ENCODE measurements at places on chromosomes 16 and 17. TPM values are rescaled to one million over a fixed set of nuclear protein-coding genes. Genes with fewer than 3 reads are reported as not detected.

The TLCD3A gene
- total RNA-seq: 15.3 TPM

The SLC5A11 gene
- total RNA-seq: not detected

The SLC12A4 gene
- total RNA-seq: 23.6 TPM

The VMO1 gene
- 1.3 TPM for total RNA-seq

The SMPD3 gene
- total RNA-seq: not detected

The TBC1D3H gene
- not detected for total RNA-seq

The KRTAP17-1 gene
- not detected for total RNA-seq

DNA sequence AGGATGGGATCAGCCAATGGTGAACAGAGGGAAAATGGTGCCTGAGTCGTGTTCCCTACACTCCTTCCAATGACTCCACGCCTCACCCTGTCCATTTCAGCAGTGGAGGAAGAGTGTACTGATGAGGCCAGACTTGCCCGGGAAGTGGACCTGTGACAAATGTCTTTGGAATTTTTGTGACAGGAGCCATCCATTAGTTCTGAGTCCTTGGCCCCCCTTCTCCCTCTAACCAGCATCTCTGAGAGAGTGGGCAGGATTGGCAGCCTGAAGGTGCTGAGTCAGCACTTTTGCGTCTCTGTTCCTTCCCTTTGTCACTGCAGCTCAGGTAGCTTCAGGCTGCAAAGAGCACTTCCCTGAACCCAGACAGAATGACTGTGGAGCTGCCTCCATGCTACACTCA, 30.8 kb downstream of the BEAN1 start:
- DNase-seq: peak; percentile 44

- DNase-seq: no peak
These were observed 210.5 kb upstream of the C16orf82 start for GRCh38 chr16:26856271-26856670.

DNA sequence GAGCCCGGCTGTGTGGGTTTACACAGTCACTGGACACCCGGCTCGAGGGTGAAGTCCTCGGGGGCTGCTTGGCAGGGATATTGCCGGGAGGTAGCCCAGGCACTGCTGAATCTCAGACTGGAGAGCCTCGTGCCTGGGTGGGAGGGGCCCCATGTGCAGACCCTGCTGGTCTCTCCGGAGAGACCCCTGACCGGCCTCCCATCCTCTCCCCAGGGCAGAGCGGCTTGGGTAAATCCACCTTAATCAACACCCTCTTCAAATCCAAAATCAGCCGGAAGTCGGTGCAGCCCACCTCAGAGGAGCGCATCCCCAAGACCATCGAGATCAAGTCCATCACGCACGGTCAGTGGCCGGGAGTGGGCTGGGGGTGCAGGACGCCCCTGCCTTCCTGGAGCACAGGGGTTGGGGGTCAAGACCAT, 346.5 kb downstream of the SEC14L1 start:
- no peak for DNase-seq

DNA sequence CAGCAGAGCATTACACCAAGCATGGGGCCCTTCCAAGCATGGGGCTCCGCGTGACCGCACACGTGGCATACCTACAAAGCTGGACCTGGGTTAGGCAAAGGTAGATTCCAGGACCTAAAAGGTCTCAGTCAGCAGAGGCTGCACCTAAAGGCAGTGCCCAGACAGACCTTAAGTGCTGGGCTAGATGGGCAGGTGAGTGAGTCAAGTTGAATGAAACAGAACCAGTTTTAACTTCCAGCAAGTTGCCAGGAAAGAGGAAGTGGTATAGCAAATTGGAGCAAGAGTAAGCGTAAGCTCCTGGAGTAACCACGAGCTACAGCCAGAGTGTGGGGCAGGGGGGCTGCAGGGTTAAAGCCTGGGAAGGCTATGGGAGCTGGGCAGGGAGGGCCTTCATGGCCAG, 49.5 kb downstream of the SRCIN1 start:
- no peak for DNase-seq

GRCh38 chr16:751152-752006, 9.2 kb upstream of the MSLN start:
- DNase-seq: no peak

DNA sequence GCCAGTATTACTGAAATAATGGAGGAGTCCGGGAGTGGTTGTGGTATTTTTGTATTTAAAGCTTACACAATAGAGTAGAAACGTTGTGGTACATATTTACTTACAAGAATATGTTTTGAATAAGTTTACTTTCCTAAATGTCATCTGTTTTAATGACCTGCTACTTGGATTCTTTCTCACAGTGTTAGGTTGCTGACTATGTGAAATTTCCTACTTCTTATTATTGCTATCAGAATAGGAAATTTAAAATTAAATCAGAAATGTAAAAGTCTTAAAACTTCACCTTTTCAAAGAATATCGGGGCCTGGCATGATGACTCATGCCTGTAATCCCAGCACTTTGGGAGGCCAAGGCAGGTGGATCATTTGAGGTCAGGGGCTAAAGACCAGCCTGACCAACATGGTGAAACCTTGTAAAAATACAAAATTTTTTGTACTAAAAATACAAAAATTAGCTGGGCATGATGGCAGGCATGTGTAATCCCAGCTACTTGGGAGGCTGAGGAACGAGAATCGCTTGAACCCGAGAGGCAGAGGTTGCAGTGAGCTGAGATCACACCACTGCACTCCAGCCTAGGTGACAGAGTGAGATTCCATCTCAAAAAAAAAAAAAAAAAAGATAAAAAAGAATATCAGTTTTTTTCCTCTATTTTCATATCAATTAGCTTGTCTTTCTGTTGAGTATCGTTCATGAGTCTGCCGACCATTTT, 77.8 kb downstream of the VMP1 start:
- peak; percentile 24 for DNase-seq

- no peak for DNase-seq
These were observed 499 bp upstream of the HLF start for GRCh38 chr17:55264278-55264644.

DNA sequence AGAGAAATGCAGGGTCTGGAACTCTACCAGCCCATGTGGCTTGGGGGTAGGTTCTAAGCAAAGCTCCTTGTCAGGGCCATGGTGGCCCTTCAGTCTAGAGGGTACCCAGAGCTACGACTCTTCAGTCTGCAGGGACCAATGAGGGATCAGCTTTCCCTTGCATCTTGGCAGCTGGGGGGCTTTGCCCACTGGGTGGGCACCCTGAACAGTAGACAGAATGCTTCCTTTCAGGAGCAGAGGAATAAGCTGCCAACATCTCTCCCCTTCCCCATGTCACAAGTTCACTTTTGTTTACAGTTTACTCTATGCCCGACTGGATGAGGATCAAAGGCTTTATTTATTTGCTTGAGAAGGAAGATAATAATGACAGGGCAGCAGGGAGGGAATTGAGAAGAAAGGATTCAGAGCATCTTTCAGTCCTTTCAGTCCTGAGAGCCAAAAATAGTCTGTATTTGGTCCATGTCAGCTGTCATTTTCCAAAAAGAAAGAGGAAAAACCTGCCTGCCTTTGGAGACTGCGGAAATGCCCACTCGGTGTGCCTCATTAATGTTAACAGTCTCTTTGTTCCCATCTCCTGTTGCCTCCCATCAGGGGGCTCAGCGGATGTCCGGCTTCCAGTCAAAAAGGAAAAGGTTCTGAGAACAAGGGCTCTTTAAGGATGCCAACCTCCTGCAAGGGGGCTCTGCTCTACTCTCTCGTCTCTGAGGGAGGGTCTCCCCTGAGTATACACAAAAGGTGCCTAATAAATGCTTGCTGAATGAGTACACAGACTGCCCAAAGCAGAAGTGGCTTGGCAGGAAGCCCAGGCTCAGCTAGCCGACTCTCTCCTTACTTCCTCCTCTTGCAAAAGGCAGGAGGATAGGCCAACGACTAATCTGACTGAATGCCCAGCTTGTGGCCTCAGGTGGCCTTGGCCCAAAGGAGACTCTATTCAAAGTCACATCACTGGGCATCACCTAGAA, 17.1 kb downstream of the TRAF4 start:
- DNase-seq: peak; percentile 43

DNA sequence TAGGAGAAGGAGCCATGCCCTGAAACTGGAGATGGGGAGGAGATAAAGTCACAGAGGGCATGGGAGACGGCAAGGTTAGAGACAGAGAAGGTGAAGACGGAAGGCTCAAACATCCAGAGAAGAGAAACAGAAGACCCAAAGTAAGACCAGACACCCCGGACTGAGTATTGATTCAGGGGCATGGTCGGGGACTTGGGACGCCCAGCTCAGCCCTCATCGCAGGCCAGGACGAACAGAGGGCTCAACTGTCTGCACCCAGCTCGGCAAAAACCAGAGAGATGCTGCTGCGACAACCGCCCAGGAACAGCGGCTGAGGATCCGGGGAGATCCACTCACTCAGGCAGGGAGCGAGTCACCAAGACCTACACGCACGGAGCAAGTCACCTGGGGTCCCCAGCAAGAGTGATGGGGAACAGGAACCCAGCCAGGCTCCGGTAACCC, 999 bp downstream of the XYLT1 start:
- DNase-seq: no peak

DNA sequence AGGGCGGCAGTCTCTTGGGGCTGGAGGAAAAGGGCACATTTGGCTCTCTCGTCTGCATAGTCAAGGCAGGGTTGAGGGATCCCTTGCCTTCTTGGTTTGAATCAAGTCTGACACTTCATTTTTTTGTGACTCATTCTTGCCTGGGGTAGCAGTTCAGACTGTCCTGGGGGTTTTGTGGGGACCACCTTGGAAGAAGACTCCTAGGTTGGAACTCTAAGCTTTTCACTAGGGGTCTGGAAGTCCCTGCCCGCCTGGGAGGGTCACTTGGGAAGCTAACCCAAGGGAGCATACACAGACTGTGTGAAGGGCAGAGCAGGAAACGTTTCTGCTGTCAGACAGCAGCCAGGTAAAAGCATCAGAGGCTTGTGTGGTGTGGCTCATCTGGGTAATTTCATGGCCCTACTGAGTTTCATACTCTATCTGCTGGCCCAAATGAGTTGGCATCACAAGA, 11.3 kb downstream of the YPEL2 start:
- no peak for DNase-seq

DNA sequence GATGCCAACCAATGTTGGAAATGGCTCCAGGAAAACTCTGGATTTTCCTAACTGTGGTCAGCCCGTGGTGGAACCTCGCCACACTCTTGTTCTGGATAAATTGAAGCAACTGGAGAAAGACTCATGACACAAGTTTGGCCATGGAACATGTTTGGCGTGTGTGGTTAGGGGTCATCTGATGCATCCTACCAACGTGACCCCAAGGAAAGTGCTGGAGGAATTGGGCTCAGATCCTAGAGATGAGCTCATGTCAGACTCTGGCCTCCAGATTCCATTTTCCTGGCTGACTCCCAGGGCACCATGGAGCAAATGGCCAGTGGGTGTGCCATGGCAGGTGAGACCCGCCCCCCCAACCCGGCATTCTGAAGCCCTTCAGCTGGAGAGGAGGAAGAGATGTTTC, 58.5 kb downstream of the CACNG5 start:
- DNase-seq: peak; percentile 49

DNA sequence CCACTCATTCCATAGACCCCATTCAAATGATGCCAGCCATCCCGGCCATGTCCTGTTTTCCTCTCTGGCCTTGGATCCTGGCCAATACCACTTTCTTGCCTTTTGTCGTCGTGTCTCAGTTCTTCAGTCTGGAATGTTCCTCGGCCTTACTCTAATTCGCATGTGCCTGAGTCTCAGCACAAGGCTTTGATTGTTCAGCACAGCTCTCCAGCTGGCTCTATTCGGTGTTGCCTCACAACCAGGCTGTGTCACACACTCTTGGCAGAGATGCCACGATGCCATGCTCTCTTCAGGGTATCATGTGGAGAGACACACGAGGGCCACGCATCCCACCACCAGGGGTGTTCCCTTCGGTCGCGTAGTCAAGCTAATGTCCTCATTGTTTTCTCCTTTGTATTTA, 1.8 kb upstream of the VPS4A start:
- DNase-seq: peak; percentile 19

DNA sequence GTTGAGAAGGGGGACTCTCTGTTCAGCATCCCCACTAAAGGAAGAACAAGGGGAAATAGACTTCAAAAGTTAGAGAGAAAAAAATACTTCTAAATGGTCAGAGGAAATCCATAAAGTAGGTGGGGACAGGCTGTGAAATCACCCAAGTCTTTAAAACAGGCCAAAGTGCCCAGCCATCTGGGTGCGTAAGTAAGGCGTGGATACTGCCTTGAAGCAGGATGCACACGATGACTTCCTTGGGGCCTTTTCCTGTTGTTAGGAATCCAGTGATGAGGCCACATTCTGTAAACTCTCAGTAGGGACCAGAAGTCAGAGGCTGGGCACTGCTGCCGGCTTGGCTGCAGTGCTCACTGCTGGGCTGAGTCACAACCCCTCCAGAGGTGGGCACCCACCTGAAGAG, 9.2 kb downstream of the AXIN2 start:
- no peak for DNase-seq
